Stimulated activated naive CD4-positive, alpha-beta T cell treated with Interleukin-2 at 50 U/mL for 16 hours (primary cell): ENCODE measurements at places on chromosomes 5 and 9.
A peak's percentile ranks its signal among the peaks of the same experiment; 100 is the strongest.

DNA sequence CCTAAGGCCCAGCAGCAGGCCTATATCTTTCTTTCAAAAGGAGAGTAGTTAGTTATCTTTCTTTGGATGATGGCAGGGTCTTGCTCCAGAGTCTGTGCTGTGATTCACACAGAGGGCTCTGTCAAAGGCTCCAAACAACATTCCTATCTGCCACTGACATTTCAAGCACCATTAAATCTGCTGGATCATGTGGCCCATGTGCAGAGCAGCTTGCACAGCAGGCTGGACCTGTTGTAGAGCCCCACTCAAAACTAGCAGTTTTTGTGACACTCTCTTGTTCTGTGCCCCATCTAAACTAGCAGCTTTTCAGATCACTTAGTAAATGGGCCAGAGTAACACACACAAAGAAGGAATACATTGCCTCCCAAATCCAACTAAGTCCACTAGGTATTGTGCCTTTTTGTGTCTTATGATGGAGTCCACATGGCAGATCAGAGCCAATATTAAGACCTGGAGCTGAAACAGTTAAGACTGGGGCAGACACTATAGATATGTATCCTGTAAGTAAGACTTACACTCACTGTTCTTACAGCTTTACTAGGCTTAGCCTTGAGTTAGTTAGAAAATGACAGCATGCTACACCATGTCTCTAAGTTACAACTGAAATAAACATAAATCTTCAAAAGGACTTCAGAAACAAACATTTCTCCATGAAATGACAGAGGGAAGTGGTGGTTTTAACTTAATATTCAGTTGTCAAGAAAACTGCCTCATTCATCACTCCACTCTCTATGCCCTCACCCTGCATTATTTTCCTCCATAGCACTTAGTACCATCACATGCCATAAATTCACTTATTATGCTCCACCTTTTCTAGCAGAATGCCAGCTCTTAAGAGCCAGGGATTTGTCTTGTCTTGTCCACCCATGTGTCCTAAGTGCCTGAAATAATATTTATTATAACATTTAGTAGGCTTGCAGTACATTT is 400.9 kb downstream of the RAB3C start:
- DNase-seq: no peak

DNA sequence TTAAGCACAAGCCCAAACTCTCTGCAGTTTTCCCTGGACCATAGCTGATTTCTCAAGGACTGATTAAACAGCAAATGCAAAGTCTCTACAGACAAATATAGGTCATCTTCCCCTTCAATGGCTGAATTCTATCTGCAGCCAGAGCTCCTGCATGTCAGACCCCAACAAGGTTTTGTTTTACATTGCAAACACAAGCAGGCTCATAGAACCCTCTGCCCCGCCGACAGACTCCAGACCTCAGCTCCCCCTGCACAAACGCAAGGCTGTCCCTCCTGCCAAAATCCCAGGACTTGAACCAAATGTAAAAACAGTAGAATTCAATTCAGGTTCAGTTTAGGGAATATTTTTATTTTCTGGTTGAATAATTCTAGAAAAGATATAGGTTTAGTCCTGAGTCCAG is 526.7 kb upstream of the TRPC7 start:
- DNase-seq: no peak

DNA sequence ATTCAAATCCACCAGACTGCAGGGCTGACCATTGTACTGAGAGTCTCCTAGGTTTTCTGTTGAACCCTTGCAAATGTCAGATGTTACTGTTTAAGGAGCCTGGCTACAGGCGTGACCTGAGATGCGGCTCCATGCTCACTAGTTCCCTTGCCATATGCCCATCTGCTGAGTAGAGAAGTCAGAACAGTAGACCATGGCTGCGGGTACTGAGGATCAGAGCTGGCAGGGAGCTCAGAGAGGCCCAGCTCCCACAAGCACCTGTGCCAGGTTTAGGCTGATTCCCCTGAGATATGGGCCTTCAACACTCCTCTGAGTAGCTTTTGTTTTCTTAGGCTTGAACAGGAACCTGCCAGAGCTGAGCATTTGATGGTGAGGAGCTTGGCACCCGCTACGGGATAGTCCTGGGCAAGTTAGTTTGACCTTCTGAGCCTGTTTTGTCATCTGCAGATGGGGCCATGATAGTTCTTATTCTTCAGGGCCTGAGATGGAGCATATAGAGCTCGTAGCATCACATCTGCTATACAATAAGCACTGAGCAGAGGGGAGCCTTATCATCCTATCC is 83.7 kb downstream of the BOD1 start:
- no peak for DNase-seq

DNA sequence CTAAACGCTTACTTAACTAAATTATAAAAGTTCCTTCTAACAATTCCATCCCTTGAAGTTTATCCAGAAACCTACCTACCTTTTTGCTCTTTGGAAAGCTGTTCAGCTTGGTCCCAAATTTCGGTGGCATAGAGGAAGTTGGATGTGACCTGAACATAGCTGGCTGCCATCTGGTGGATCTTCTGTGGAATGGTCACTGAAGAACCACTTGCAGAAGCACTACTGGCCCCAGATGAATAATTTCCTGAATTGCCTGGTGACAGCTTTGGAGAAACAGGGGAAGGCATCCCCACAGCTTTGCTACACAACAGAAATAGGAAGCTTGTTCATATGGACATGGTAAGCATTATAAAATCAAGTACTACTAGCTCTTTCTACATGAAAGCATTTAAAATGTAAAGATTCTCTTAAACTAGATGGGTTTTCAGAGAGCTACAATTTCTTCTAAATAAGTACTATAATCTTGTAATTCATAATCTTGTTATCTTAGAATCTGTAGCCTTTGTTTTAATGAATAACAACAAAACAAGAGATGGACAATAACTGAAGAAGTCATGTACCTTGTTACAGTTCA is 9.9 kb downstream of the LEAP2 start:
- DNase-seq: no peak

GRCh38 chr5:124704594-124705284 is 41.7 kb downstream of the ZNF608 start:
- no peak for DNase-seq

DNA sequence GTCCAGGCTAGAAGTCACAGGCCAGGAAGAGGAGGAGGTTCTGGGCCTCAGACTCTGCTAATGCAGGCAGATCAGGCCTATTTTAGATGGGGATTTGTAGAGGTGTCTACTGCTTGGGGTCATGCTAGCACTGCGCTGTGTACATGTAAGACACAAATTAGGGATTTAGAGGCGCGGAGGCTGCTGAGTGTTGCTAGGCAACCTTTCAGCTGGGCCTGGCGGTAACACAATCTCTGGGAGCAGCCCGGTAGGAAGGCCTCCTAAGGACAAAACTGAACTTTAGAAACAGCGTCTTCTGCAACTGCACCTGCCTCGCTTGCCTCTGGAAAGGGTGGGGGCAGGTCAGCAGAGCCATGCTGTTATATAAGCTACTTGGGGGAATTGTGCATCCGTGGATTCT is 147.9 kb downstream of the MACROH2A1 start:
- no peak for DNase-seq

- DNase-seq: no peak
These were observed 1043.0 kb upstream of the C9orf72 start for GRCh38 chr9:28616310-28616709.

DNA sequence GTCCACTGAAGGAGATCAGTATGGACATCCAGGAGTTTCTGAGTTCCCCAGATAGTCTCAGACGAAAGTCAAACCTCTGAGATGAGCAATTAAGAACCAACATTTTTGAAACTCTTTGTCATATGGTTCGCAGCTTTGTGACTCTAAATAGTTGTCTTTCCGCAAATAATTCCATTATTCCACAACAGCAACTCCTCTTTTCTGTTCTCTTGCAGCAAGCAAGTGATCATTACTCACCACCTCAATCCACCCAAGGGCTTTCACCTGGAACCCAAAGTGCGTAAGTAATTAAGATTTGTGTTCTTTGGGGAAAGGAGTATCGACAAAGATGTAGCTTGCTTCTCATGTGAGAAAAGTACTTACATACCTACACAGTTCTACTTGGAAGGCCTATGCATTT is 15.6 kb downstream of the MTX3 start:
- DNase-seq: no peak

- no peak for DNase-seq
These were observed 14.8 kb upstream of the TUT7 start for GRCh38 chr9:86368871-86369521.

DNA sequence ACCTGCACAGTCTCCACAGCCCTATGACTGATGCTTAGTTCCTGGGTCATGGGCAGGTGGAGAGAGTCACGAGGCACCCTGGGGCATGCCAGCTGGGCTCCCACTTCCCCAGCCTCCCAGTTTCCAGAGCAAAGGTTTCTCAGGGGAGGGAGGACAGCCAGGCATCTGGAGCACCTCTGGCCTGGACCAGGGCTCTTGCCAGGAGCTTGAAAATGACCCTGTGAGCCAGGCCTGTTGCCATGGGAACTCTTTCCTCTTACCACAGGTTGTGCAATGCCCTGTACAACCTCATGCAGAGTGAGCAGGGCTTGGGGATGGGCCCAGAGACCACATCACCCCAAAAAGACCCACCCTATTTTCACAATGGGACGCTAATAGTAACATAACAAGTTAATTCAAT is 113.1 kb downstream of the PSD2 start:
- no peak for DNase-seq

DNA sequence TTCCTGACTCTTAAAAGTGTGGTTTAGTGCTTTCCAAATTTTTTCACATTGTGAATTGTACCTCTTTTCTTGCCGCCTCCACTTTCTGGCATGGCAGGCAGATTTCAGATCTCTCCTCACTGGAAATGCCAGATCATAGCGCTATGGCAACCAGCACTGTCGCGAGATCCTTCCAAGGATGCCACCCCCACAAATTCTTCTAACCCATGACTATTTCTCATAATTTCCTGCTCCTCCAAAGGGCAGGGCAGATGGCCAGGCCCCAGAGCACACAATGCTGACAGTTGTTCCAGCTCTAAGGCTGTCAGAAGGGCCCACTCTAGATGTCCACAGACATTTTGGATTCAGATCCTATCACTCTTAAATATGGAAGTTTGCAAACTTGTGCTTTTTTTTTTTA is 446.2 kb upstream of the RIOK2 start:
- DNase-seq: no peak

DNA sequence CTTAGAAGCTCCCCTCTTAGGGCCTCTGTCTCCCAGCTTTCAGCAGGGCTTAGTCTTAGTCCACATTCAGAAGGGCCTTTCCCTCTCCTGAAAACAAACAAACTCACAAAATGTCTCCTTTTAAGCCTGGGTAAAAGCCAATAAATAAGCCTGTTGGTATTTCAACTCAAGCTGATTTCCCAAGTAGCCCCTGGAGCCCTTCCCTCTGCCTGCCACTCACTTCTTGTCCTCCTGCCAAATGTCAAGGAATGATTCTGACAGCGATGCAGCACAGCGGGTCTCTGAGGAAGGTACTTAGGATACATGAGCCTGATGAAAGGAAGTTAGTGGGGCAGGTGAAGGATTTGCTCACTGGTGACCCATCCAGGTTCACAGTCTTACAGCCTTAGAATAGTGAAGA is 210.5 kb downstream of the PJA2 start:
- DNase-seq: no peak

DNA sequence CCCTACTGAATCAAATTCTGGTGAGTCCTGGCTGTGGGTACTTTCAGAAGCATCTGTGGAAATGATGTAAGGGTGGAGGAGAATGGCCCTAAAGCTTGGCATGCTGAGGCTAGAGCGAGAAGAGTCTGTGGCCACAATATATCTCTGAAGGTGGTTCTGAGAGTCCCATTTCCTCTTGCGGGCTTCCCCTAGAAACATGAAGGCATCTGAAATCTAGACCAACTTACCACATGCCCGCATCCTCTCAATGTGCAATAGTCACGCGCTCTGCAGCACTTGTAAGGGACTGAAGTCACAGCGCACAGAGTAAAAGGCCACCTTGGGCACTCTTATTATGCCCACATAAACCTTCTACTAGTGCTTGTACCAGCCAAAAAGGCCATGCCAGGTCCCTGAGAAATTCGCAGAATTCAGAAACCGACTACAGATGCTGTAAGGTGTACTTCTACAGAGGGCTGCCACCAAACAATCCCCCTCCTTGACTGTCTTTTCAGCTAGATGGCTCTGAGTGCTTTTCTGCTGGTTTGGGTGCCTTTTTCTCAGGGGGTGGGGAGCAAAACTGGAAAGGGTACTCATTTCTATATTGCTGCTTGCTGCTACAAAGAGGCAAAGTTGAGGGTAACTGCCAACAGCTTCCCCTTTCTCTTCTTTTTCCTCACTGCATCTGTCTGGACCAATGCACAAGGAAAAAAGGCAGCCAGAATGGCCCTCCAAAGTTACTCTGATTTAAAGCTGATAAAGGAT is 107.3 kb downstream of the ZDHHC21 start:
- peak; percentile 1 for DNase-seq

- no peak for DNase-seq
These were observed 105.2 kb downstream of the GNAQ start for GRCh38 chr9:77926371-77926878.

GRCh38 chr5:158611581-158611980 is 488.1 kb downstream of the EBF1 start:
- no peak for DNase-seq

DNA sequence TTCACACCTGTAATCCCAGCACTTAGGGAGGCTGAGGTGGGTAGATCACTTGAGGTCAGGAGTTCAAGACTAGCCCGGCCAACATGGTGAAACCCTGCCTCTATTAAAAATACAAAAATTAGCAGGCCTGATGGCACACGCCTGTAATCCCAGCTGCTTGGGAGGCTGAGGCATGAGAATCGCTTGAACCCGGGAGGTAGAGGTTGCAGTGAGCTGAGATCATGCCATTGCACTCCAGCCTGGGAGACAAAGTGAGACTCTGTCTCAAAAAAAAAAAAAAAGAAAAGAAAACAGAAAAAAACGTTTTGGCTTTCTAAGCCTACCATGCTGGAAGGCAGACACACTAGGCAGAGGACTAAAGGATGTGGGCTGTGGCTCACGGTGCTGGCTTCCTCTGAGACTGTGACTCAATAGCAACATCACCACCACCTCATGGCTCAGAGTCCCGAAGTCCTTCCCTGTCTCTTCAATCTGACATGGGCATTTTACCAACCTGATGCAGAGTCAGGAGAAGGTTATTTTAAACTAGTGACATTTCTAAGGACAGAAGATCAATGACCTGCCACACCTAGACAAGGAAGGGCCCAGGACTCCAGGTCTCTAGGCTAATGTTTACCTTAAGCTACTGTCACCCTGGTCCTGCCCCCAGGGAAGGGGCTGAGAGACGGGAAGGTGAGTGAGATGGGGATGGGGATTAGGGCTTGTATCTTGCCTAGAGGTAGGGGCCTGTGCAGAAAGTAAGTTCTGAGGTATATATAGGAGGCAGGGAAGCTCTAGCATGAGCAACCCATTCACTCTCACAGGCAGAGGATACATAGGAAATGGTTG is 3.7 kb downstream of the ECSCR start:
- DNase-seq: peak; percentile 73

DNA sequence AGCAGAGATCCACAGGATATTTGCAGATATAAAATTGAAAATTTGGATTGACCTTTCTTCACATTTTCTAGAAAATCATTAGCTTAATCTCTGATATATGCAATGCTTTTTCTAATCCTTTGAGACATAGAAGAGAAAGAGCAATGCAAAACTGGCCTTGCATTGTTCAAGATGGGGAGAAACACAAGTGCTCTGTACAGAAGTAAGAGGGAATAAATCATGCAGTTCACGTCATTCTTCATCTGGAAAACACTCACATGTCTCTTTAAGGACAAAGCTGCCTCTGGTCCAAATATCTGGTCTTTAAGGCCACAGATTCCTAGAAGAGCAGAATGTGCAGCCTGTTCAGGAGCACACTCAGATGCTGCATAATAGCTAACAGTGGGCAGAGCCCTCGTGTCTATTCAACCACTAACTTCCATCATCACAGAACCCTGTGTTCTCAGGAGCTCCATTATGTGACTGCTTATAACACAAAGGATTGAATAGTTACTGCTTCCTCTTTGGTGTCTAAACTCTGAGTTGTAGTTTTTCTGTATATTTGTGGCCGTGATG is 277.5 kb downstream of the PLK2 start:
- no peak for DNase-seq
